ENCODE measurements at places on chromosomes 2 and 18.

DNA sequence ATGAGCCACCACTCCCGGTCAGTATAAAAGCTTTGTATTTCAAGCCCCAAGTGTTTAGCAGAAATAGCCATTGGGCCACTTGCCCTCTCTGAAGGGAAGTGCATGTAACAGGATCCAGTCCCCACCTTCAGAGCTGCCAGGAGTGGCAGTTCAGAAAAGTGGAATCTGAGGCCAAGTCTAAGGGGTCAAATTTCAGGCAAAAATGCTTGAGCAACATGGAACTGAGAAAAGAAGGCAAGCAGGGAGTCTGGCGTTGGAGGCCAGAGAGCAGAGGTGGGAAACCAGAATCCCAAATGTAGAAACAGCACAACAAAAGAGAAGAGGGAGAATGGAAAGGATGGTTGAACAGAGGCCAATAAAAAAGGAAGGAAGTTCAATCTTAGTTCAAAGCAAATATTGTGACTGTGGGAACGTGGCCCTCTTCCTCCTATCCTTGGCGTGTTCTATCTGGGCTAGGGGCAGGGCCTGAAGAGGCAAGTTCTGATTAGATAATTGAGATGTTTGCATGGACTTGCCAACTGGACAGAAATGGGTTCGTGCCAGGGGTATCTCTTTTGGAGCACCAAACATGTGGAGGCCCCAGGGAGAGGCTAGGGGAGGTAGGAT is 102.2 kb downstream of the AP1S3 start:
- no peak for DNase-seq

GRCh38 chr2:62941413-62941812 is 109.2 kb upstream of the OTX1 start:
- DNase-seq, result no peak

- no peak for DNase-seq
Measured at GRCh38 chr2:224055101-224055500, 16.0 kb upstream of the SERPINE2 start.

GRCh38 chr2:224543939-224544338 is 41.2 kb downstream of the CUL3 start:
- no peak for DNase-seq
